Activated T-cell treated with anti-CD3 and anti-CD28 coated beads for 1 hour (primary cell): ENCODE measurements at places on chromosomes 7 and 10.
A peak's percentile ranks its signal among the peaks of the same experiment; 100 is the strongest.

GRCh38 chr7:141203586-141203985 is 129.7 kb downstream of the TMEM178B start:
- DNase-seq, result no peak

DNA sequence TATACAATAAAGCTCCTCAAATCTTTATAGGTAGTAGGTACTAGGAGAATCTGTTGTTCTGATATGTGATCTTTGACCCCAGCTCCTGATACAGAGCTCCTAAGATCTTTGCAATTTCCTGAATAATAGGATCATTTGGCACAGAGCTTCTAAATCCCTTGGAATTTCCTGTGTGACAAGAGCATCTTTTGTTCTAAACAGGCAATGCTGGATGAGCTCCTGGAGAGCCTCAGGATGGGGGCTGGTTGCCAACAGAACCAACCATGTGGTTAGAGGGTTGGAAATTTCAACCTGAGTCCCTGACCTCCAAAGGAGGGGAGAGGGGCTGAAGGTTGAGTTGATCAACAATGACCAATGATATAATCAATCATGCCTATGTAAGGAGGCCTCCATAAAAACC is 629.0 kb downstream of the CCSER2 start:
- DNase-seq, result no peak

GRCh38 chr7:137925091-137925490 is 76.8 kb downstream of the CREB3L2 start:
- DNase-seq, result no peak

DNA sequence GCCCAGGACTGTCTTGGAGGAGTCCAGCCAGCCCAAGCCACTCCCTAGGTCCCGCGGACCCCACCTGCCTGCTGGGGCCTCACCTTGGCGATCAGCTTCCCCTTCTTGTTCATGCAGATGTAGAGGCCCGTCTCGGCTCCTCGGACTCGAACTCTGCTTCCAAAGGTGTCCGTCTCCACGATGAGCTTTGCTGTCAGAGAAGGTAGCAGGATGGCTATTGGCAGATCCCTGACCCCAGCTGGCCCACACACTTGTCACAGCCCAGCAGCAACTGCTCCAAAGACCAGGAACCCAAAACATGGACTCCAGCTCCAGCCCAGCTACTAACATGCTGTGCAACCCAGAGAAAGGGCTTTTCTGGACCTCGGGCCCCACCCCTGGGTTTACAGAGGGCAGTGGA is 4.5 kb downstream of the FGF8 start:
- no peak for DNase-seq

DNA sequence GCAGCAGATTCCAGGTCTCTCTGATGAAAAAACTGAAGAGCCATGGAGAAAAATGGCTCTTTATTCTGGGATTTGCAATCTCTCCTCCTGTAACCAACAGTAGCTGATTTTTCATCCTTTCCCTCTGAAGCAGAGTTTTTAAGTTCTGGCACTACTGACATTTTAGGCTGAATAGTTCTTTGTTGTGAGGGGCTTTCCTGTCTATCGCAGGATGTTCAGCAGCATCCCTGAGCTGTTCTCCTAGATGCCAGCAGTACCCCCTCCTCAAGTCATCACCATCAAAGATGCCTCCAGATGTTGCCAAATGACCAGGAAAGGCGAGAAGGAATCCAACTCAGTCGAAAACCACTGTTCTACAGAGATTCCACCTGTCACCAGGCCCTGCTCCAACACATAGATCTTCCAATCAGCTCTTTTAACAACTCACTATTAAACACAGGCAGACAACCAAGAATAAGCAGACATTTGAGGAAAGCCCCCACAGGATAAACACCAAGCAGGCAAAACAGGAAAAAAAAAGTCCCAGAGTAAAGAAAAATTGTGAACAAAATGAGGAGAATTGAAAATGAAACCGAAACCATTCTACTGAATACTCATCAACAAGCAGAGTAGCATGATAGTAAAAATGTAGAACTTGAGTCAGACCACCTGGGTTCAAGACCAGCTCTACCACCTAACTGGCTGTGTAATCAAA is 124.8 kb downstream of the MPP7 start:
- DNase-seq, result no peak

DNA sequence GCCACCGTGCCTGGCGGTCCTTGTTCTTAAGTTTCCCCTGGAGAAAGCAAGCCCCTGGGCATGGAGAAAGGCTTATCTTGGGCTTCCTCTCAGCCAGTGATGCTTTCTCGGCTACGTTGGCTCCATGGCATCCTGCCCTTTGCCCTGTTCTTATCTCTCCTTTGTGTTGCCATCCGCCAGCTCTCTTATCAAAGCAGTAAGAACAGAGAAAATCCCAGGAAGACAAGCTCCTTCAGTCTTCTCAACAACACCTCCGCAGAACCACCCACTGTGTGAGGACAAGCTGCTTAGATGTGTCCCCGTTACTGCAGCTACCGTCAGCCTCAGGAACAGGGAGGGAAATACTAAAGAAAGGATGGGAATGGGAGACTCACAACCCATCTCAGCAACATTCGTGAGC is 3.3 kb downstream of the PLEKHS1 start:
- DNase-seq, result no peak

- no peak for DNase-seq
Measured at GRCh38 chr7:48035967-48036478, 680 bp downstream of the C7orf57 start.

DNA sequence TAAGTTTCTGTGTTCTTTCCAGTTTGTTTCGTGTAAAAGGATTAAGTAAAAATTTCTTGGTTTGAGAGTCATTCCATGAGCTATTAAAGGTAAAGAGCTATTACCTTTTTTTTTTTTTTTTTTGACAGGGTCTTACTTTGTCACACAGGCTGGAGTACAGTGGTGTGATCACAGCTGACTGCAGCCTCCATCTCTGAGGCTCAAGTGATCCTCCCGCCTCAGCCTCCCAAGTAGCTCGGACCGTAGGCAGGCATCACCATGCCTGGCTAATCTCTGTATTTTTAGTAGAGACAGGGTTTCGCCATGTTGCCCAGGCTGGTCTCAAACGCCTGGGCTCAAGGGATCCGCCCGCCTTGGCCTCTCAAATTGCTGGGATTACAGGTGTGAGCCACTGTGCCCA is 1.4 kb downstream of the SMKR1 start:
- DNase-seq, result no peak

DNA sequence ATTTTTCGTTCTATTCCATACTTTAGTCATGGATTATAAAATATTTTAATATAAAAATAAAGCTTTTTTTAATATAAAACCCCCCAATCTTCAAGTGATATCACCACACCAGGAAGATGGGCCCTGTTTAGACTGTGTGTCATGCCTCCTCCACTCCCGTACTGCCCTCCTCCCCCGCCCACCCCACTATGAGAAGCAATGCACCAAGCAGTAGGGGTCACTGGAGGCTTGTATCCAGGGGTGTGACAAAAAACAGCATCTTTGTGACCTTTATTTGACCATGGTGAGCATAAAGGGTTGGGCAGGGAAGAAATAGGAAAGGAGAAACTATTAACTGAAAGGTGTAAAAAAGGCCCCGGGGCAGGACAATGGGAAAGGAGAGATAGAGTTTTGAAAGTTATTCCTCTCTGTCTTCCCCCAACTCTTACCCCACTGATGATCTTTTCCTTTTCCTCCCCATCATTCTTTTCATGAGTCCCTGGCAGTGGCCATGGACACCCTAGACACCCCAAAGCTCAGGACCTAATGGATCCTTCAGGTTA is 3.5 kb downstream of the PITX3 start:
- no peak for DNase-seq

- no peak for DNase-seq
Measured at GRCh38 chr7:55546814-55547213, 25.5 kb downstream of the VOPP1 start.

GRCh38 chr7:7944619-7945282 is 23.8 kb upstream of the GLCCI1 start:
- peak; percentile 9 for DNase-seq

DNA sequence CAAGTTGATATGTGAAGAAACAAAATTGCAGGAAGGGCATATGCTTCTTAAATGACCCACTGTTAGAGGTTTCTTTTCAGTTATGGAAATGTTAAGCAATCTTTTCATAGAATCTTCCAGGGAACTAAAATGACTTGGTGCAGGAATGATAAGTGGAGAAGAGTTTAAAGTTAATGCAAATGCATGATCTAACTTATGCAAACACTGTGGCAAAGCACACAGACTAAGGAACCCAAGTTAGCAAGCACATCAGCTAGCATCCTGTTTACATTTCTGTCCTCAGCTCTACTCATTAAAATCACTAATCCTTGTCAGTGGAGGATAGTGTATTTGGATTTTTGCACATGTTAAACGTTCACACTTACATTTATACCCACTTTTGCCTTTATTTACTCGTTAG is 9.3 kb downstream of the CLCN1 start:
- DNase-seq, result no peak

GRCh38 chr10:49735161-49735560 is 27.0 kb downstream of the OGDHL start:
- DNase-seq, result no peak

DNA sequence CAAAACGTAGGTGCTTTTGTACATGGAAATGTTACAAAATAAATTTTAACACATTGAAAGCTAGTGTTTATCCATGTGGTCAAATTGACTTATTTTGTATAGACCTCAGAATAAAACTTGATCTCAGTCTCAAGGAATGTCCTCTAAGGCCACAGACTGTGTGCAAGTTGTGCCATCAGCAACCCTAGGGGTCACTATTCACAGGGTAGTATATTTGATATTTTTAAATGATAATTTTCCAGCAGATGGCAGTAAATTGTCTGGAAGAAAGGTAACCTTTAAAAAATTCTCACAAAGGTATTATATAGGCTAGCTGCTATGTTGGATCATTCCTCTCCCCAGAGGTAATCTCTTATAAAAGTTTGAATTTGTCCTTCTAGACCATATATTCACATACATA is 12.9 kb upstream of the SNX10 start:
- DNase-seq, result no peak

GRCh38 chr7:24441314-24442027 is 131.8 kb upstream of the PALS2 start:
- no peak for DNase-seq

DNA sequence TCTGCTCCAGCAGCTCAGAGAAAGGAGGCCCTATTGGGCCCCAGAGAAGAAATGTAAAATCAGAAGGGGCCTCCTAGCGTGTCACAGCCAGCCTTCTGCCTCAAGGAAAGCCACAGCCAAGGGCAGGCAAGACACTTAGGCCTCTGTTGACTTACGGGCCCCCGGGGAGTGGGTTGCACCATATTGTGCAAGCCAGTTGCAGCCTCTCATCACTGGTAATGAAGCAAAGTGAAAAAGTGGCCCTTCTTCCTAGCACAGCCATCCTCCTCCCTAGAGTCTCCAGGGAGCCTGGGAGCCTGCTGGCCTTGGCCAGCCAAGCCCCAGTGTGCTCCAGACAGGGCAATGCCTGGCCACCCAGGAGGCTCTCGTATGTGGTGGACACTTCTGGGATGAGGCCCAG is 56.2 kb upstream of the GDF10 start:
- no peak for DNase-seq

- DNase-seq, result no peak
Measured at GRCh38 chr10:103276896-103277712, at the start of gene INA. Gene INA (plus strand): TSS chr10:103277138. CDS start chr10:103277212, 74 bp downstream.

DNA sequence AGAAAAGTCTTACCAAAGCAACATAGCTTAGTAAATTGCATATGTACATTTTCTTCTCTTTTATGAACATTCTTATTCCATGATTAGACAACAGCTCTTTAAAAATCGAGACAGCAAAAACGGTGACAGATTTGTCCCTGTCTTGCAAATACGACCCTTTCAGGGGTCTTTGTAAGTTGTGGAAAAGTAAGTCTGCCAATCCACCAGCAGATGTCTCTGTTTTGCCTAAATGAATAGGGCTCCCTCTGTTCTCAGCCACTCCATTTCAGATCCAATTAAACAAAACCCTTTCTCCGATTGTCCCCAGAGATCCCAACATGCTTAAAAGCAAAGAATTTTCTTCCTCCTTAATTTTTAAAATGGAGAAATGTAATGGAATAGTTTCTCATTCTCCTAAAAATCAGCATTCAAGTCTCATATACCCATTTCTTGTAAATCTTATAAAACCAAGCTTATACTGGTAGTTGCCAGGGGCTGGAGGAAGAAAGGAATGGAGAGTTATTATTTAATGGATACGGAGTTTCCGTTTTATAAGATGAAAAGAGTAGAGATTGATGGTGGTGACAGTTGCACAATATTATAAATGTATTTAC is 61.0 kb upstream of the NFE2L3 start:
- DNase-seq, result no peak

- DNase-seq, result no peak
Measured at GRCh38 chr10:58399410-58399809, 14.2 kb downstream of the TFAM start.

DNA sequence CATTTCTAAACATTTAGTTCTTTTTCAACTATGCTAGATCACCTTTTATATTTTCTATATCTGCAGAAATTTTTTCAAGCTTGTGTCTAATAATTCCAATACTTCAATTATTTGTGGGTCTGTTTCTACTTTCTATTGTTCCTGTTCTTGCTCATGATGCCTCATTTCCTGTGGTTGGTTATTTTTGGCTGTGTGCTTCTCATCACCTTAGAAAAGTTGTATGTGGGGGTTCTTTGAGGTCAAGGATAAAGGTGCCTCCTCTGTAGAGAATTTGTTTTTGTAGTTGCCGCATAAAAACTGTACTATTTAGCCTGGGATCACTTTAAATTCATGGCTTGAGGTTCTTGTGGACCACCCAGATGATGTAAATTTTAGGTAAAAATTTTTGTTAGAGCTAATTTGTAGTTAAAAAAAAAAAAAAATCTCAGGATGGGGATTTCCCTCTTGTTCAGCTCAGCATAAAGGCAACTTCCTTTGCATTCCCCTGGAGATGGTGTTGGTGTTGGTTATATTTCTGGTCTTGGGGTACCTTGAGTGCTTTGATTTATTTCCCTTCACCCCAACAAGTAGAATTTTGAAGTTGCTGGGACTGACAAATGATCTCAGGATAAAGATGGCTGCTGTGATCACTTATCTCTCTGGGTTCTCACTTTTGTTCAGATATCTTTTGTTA is 27.0 kb upstream of the JAZF1 start:
- no peak for DNase-seq

DNA sequence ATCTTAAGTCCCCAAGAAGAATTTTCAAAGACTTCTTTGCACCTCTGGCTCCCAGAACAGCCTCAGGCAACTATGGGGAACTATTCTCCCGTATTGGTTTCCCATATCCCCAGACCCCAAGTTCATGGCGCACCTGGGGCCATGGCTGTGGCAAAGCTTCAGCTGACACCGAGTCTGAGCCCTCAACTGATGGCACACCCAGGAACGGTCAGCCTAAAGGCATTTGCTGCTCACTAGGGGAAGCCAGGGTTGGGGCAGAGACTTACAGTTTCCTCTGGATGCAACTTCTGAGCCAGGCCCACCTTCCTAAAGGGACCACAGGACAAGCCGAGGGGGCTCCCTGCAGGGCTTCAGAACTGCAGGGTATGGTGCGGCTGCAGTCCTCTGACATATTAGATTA is 13.7 kb upstream of the CPA1 start:
- DNase-seq, result no peak
